Stomach (tissue), 19 donors: ENCODE measurements at places on chromosomes 6 and 20. TPM values are rescaled to one million over a fixed set of nuclear protein-coding genes. Genes with fewer than 3 reads are reported as not detected.
A peak's percentile ranks its signal among the peaks of the same experiment; 100 is the strongest.

MLN gene
- total RNA-seq = not detected

DNA sequence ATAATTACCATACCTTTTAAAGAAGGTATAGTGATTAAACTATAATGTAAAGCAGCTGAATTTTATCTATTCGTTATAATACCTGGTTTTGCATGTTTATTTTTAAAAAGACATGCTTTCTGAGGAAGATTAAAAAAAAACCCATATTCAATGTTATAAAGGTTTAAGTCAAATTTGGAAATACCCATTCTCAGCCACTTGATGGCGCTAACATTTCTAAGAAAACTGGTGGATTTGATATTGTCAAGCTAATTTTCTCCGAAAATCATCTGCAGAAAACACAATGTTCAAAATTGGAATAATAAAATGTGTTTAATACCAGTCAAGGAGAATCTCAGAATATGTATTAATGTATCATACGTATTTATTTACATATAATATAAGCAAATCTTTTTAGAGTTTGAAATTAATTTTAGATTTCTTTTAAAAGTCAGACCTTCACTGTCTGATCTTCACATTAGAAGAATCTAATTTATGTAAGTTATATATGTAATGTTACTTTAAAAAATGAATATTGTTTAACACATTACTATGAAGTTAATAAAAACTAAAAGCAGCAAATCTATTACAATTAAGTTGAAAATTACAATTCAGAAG, 35.0 kb downstream of the SHPRH start:
- DNase-seq = peak; percentile 64

- no peak for DNase-seq
Observed at GRCh38 chr6:52661551-52661950, 9.4 kb upstream of the TMEM14A start.

DNA sequence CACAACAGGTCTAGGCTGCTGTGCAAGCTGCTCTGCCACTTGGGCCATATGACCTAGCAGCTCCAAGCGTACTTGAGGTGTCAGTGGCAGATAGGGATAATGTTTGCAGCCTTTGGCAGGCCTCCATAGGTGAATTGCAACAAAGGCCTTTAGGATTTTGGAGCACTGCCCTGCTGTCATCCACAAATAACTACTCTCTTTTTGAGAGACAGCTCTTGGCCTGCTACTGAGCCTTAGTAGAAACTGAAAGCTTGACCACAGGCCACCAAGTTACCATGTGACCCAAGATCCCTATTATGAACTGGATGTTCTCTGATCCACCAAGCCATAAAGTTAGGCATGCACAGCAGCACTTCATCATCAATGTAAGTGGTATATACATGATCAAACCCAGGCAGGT, 29.9 kb downstream of the FBXO30 start:
- DNase-seq = no peak

C20orf141 gene
- total RNA-seq = not detected

DNA sequence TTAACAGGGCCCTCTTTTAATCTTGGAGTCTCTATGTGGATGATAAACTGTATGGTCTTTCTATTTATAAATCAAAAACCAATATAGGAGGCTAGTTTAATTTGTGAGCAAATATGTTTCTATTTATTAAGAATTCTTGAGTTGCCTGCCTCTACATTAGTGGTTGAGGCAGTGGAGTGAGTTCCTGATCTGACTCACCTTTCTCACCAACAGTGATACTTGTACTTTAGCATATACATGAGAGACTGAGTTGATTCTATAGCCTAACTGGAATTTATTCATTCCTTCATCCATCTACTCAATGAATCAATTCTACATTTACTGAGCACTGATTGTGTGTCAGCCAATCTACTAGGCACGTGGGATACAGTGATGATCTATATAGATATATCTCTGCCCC, 126.9 kb downstream of the TRMT11 start:
- no peak for DNase-seq

DNA sequence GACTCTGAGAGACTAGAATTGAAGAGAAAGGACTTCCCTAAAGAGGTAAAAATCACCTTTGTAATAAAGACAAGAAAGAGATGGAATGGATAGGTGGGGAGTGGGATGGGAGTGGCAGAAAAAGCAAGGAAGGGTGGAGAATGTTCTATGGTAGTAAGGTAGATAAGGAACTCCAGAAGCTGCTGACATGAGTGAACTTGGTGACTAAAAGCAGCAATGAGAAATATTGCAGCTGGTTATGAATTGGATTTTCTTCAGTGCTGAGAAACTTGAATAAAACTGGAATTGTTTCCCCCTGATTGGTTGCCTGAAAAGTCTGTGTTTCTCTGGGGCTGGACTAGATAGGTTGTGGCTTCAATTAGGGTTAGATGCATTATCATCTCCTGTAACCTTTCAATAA, 15.7 kb upstream of the DTNBP1 start:
- DNase-seq = no peak

FHL5 gene
- 21.6 TPM for total RNA-seq
